ENCODE measurements at places on chromosomes 13 and 19.

- ATAC-seq: no peak
Observed at GRCh38 chr13:87736849-87737385, 65.7 kb downstream of the SLITRK5 start.

DNA sequence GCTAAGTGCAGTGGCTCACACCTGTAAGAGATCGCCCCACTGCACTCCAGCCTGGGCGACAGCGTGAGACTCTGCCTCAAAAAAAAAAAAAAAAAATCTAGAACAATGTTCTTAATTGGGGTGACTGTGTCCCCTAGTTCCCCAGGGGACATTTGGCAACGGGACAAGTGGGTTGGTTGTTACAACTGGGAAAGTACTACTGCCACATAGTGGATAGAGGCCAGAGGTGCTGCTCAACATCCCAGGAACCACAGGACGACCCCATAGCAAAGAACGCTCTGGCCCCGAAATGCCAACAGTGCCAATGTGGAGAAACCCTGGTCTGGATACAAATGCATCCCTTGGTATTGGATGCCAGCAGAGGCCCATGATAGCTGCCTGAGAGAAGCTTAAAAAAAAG is 11.8 kb downstream of the NLRP12 start:
- peak; percentile 27 for ATAC-seq

DNA sequence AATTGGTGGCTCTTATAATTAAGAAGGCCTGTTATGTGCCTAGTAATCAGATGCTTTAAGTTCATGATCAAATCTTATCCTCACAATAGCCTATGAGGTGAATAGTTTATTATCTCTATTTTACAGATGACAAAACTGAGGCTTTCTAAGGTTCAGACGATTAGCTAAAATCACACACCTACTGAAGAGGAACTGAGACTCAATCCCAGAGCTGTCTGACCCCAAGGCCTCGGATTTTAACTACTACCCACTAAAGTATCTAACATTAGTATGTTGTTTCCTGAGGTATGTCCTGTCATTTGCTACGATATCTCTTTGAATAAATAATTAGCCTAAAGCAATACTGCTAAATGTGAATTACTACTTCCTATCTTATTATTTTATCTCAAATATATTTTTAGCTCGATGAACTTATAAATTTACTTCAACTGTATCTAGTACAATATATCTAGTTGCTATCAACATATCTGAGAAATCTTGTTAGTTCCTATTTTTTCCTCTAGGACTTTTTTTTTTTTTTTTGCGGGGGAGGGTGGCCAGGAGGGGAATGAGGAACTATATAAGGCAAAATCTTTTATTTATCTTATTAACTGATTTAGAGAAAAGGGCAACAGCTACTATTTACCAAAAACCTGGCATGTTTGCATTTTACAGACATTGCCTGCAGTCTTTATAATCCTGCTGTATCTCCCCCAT is 118.5 kb downstream of the ABCC4 start:
- no peak for ATAC-seq

- ATAC-seq: no peak
Observed at GRCh38 chr13:39835253-39835652, 179.8 kb downstream of the COG6 start.

DNA sequence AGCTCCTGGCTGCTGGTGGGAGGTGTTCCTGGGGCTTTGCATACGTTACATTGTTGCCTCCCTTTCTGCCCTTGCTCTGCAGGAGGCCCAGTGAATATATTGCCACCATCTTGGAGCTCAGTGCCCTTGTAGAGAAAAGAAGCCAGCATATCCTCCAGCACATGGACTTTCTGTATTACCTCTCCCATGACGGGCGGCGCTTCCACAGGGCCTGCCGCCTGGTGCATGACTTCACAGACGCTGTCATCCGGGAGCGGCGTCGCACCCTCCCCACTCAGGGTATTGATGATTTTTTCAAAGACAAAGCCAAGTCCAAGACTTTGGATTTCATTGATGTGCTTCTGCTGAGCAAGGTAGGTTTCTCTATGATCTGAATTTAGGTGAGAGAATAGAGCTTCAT is 10.5 kb downstream of the CYP4F12 start:
- no peak for ATAC-seq

- ATAC-seq: no peak
Observed at GRCh38 chr13:35349052-35349451, 127.4 kb downstream of the MAB21L1 start.

DNA sequence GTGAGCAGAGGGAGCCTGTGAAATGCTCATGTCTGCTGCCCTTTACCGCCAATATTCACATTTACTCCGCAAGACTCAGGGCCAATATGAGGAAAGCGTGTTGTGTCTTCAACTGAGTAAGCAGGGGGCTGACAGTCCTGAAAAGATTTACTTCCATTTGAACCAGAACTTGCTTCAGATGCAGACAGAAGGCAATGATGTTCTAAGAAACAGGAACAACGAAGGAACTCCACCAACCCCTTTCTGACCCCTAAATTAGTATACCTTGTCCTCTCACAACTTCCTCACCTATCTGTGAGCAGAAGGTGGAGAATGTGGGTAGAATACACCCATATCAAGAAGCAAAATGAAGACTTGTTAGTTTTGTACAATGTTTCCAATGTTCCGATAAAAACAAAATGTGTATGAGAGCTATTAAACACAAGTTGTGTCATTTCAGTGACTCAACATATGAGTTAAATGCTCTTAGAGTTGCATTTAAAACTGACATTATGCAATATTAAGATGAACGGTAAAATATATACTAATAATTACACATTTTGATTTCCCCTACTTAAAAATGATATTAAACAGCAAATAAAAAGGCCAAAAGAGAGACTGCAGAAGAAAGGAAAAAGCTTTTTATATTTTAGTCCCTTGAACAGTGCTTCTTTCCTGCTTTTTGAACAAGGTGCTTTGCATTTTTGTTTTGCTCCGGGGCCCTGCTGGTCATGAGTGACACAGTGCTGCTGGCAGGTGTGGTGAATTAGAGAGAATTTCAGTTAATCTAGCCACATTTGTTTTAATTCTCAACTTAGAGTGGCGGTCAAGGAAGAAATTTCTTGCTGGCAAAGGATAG is 16.0 kb downstream of the TMEM272 start:
- ATAC-seq: no peak

GRCh38 chr19:2199215-2199614 is 35.5 kb downstream of the DOT1L start:
- peak; percentile 28 for ATAC-seq

- no peak for ATAC-seq
Observed at GRCh38 chr19:571566-571974, 826 bp upstream of the BSG start.

- ATAC-seq: no peak
Observed at GRCh38 chr13:106701771-106702341, 133.9 kb upstream of the ARGLU1 start.

- no peak for ATAC-seq
Observed at GRCh38 chr13:97302611-97303010, 80.5 kb downstream of the MBNL2 start.

DNA sequence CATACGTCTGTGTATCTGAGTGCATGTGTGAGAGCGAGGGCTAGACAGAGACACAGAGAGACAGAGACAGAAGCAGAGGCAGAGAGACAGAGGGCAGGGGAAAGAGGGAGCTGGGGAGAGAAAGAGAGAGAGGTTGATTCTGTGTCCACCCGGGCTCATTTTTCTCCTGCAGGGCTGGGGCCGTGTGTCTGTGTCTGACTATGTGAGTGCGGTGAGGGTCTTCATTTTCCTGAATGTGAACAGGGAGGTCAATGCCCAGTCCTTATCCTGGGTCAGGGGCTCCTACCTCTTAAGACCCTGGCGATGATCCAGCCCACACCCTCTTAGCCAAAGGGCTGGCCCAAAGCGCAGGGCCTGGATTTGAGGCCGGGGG is 17.7 kb downstream of the LRRC4B start:
- no peak for ATAC-seq

DNA sequence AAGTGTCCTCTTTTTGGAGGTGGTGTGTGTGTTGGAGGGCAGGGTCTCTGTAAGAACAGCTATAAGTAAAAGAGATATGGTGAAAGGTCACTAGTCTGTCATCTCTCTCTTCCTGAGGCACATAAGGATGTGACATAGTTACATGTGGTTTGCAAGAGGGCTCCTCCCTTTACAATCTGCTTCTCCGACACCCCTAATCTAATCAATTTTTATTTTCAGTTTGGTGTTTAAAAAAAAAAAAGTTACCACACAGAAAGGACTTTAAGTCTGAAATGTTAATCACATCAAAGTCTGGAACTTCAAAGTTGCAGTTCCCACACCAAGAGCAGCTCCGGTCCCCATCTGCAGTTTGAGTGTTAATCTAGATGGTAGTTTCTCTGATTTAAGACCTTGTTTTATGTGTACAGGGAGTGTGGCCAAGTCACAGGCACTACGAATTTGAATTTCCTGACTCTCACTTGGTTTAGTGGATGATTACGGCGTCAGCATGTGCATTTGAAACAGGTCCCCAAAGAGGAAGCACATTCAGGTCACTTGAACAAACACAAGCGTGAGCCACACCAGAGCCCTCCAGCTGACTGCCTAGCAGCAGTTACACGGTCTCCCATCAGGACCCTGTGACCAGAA is 53.1 kb downstream of the FOXO1 start:
- no peak for ATAC-seq

GRCh38 chr19:42255766-42256745 is 1.1 kb upstream of the ERF start:
- peak; percentile 61 for ATAC-seq

DNA sequence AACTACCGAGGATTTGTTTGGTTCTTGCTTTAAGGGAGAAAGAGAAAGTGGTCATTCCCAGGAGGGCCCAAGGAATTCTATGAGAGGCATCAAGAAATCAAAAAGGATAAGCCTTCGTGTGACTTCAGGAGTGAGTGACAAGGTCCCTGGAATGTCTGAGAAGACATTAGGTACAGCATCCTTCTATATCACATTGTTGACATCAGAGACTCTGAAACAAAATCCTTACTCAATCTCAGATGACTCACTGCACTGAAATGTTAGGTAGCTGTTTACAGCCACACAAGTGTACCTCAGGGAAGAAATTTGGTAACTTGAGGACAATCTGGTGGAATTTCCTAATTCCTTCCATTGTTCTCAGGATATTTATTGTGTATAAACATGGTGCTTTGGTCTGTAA is 7.9 kb upstream of the LGALS14 start:
- no peak for ATAC-seq

- ATAC-seq: peak; percentile 79
Observed at GRCh38 chr13:77919246-77919920, 752 bp upstream of the EDNRB start.

- ATAC-seq: peak; percentile 59
Observed at GRCh38 chr19:34244611-34245299, 9.6 kb upstream of the GARRE1 start.

DNA sequence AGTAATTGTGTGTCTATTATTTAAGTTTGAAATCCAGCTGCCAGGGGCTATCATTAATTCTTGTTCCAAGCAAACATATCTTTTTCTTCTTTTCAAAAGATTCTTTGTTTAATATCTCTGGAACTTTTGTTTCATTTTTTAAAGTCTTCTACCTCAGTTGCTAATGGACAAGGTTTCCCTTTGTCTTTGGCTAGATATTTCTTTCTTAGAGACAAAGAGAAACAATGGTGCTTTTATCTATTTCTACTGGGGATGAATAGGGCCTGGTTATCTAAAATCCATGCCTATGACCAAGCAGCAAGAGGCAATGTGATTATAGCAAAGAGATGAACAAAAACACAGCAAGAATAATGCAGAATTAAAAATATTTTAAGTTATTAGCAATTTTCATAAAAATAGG is 661.3 kb upstream of the KLF12 start:
- no peak for ATAC-seq

DNA sequence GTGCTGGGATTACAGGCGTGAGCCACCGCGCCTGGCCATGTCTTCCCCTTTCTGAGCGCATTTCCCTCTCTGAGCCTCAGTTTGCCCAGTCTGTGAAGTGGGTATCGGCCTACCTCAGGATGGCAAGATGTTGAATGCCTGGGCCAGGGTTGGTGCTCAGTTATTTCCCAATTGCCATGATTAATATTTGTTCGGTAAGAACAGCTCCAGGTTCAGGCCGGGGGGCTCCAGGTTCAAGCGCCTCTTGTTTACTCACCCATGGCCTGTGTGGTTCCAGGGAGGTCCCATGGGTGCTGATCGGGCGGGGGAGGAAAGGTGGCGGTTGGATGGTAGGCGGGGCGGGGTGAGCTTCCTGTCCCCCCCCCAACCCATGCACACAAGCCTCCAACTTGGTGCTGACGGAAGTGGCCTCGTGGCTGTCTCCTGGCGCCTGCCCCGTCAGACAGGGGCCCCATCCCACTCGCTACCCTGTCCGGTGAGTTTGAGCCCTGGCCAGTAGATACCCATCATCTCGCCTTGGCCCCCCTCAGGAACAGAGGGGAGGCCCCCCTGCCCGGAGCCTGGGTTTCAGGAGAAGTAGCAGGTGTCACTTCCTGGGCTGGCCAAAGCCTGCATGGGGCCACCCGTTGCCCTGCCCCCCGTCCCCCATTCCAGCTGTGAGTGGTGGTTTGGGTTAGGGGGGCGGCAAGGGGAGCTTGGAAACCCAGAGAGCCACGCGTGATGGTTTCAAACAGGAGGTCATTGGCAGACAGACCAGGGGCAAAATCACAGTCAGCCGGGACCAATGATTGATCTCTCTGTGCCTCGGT is at the start of gene FCHO1:
TSS of gene FCHO1 (plus strand) at position 375 of the 809 bp plus-strand sequence. CDS start 3,688 bp downstream, outside the sequence.
- ATAC-seq: no peak

- ATAC-seq: no peak
Observed at GRCh38 chr19:50723069-50723468, at the start of gene CLEC11A. TSS of gene CLEC11A (plus strand) at chr19:50723364. CDS start at chr19:50723526, 162 bp downstream.

GRCh38 chr19:10871711-10872545 is 575 bp downstream of the CARM1 start:
- peak; percentile 2 for ATAC-seq

DNA sequence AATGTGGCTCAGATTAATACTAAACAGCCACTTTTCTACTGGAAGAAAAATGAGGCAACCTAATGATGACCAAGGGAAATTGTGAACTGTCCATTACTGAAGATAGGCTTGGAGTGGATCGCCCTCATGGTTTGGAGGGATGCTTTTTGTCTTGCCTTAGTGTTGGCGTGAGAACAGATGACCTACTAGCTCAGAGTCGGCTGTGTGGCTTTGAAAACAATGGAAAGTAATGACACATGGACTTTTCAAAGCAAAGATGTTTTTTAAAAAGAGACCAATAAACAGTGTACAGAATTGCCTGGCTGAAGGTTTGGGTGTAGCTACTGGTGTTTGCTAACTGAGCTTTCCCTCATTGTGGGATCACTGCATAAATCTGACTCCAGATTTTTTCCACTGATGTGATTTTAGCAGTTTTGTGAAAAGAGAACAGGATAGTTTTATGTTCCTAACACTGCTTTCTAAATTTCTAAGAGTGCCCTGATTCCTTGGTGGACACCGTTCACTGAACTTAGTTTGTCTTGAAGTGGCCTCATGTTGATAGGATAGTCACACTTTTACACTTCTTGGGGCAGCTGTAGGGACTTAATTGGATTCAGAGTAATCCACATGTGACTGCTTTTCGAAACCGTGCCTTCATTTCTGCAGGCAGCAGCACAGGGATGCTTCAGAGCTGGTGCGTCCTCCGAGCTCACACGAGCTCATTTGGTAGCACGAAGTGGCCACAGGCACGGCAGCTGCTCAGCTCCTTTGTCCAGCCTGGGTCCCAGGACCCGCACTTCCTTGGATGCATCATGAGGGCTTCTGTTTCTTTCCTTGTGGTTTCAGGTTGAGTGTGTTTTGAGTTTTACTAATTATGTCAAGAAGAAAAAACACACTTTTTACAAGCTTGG is 4.3 kb downstream of the CEBPG start:
- ATAC-seq: no peak

- no peak for ATAC-seq
Observed at GRCh38 chr19:7230826-7231225, 63.4 kb downstream of the INSR start.

All from SK-N-SH treated with all-trans-retinoic acid at 6 μM for 48 hours (cell line).